ENCODE measurements at places on chromosomes 3 and 15. TPM values are rescaled to one million over a fixed set of nuclear protein-coding genes. Genes with fewer than 3 reads are reported as not detected.

The SLC12A1 gene
- 1.6 TPM for total RNA-seq

The CP gene
- total RNA-seq = not detected

The TGM5 gene
- total RNA-seq = not detected

The LEKR1 gene
- total RNA-seq = 0.82 TPM

The CATSPER2 gene
- 5.3 TPM for total RNA-seq

The IL17RE gene
- under 0.01 TPM for total RNA-seq

The SPSB4 gene
- 4.1 TPM for total RNA-seq

The TRIM42 gene
- total RNA-seq = not detected

The RBM6 gene
- total RNA-seq = 79.5 TPM

The NGLY1 gene
- 32.6 TPM for total RNA-seq

The CYP1A2 gene
- total RNA-seq = not detected

The SEMA3G gene
- 4.1 TPM for total RNA-seq

The ERICH6 gene
- under 0.01 TPM for total RNA-seq

The SI gene
- not detected for total RNA-seq

The GLDN gene
- total RNA-seq = 2.0 TPM

The GXYLT2 gene
- total RNA-seq = 2.4 TPM

The COL6A5 gene
- under 0.01 TPM for total RNA-seq

The ZNF774 gene
- 4.5 TPM for total RNA-seq

Data from frontal cortex (tissue), 4 donors.